ENCODE measurements at places on chromosomes 5 and 9.

- no peak for DNase-seq
These were observed 73.3 kb downstream of the AK8 start for GRCh38 chr9:132804576-132805295.

DNA sequence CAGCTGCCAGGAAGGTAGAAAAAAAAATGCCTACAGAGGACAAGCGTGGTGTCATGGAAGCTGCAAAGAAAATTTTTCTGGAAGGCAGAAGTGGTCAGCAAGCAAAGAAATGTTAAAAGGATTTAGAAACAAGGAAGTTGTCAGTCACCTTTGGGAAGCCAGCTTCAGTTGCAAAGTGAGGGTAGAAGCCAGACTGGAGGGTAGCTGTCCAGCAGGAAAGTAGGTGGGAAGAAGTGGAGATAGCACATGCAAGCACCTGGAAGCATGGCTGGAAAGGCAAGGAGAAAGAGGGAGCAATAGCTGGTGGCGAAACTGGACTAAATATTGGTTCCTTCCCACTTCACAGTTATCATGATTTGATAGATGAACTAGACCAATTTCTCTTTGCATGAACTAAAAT is 54.3 kb downstream of the ADRB2 start:
- DNase-seq = no peak

DNA sequence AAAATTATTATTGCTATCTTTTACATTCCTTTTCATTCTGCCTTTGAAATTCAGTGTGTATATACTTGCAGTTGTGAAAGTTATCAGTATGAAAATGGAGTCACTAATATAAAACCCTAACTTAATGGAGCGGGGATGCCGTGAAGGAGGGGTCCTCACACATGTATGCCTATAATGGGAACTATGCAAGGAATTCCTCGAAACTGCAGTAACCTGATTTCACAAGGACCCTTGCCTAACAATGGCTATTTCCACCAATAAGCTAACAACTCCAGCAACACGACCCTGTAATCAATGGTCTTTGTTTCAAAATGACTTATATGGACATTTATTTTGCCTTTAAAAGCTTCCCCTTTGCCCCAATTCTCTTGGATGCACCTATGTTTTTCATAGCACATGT is 12.6 kb upstream of the MLLT3 start:
- no peak for DNase-seq

DNA sequence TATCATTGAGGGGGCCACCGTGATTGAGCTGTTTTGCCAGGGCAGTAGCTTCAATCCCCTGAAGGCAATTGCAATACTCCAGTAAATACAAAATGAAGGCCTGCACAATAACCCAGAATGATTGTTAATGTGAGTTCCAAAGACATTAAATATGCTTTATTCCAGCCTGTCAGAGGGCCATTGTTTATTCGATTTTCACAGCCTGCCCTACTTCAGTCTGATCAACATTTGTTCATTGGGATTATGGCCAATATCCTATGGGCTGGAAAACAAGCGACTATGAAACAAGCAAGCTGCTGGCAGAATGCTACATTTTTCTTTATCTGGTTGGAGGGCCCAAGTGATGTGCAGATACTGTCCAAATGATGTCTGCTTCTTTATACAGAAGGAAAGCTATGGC is 543.1 kb downstream of the TLE1 start:
- no peak for DNase-seq

- peak; percentile 66 for DNase-seq
These were observed 69.9 kb upstream of the PLPP1 start for GRCh38 chr5:55604611-55605067.

DNA sequence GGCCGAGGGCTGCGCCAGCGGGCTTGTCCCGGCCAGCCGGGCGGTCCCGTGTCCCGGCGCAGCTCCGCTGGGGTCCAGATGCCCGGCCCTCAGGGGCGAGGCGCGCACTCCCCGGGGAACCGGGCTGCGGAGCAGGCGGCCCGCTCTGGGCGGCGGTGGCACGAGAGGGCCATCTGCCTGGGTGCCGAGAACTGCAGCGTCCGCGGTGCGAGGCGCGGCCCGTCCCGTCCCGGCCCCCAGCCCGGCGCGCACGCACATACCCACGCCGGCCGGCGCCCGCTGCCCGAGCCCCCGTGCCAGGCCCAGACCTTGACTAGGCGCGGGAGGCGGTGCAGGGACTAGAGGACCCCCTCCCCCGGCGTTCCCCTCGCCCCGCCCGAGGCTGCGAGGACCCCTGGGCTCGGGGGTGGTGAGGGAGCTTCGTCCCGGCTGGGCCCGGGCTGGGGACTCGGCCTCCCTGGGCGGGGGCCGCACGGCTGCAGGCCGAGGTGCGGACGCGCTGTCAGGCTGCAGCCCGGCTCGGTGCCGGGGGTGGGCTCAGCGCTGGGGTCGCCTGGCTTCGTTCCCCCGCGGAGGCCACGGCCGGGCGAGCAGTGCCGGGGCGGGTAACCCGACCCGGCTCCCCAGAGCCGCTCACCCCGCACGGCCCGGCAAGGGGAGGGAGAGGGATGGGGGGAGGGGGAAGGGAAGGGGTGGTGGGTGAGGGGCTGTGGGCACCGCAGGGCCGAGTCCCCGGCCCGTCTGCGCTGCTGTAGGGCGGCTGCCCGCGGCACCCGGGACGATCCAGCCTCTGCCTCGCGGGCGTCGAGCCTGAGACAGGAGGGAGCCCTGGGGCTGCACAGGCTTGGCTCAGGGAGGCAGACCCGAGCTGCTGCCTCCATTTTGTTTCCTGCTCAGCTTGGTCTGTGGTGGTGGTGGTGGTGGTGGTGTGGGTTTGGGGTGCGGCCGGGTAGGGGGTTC is 1.2 kb upstream of the NSD1 start:
- DNase-seq = no peak

DNA sequence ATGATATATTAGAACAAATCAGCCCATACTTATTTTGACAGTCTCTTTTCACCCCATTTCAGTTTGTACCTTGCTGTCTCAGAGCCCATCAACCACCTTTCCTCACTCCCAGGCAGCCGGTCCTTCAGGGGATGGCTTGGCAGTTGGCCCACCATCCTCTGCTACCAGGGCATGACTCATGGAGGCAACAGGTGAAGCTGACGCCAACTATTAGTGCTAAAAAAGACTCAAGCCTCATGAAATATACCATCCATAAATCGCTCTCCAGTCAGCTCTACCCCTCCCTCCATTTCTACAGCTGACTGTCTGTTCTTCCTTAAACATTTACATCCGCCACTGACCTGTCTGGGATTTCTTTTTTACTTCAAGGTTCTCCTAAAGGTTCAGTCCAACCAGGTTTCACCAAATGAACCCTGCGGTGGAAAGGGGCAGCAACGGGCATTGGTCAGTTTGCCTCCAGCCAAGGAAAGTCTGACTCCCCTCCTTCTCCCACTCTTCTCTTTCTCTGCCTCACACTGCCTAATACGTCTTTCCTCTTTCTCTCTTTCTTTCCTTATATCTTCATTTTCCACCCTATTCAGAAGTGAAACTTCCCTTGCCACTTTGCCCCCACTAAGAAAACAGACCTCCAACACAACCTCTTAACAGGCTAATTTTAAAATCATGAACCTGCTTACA is 439.1 kb downstream of the RAB3C start:
- DNase-seq = no peak

DNA sequence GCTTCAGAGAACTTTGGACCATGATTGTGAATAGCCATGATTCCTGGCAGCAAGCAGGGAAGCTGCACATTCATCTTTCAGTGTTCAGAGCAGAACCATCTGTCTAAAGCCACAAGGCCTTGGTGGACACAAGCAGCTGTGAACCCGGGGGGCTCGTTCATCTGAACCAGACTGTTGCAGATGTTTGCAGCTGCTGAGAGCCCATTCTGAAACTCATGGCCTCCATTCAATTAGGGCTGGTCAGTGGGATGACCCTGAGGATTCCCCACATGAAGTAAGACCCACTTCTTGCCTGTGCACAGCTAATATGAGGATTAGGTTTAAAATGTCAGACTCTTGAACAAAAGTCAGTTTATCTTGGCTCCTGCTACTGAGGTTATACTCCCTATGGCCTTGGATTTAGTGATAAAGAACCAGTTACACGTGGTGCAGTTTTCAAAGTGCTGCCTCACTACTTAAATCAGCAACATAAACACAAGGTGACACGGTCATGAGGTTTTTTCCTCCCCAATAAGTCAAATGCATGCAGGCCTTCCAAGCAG is 109.8 kb upstream of the IFNK start:
- DNase-seq = no peak

- no peak for DNase-seq
These were observed 33.3 kb downstream of the CEP72 start for GRCh38 chr5:645421-645820.

DNA sequence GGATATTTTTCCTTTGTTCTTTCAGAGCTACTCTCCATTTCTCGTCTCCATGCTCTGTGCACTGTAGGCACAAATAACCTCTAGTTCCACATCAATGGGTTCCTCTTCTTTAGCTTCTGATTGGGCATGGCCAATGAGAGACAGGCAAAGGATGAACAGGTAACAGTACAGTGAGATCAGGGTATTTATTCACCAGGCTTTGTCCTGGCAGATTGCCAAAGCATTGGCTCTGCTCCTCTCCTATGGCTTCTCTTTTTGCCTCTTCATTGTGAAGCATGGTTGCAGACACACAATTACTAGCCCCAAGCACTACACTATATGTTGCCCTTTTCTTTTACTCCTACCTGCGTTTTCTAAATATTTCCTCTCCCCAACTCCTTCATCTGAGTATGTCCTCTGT is 215.1 kb upstream of the ARRDC3 start:
- no peak for DNase-seq

- DNase-seq = peak; percentile 12
These were observed 13.8 kb upstream of the STC2 start for GRCh38 chr5:173341961-173342430.

GRCh38 chr9:86036555-86036954 is 62.8 kb downstream of the GOLM1 start:
- no peak for DNase-seq

GRCh38 chr9:38413283-38413682 is 11.0 kb downstream of the IGFBPL1 start:
- DNase-seq = no peak

DNA sequence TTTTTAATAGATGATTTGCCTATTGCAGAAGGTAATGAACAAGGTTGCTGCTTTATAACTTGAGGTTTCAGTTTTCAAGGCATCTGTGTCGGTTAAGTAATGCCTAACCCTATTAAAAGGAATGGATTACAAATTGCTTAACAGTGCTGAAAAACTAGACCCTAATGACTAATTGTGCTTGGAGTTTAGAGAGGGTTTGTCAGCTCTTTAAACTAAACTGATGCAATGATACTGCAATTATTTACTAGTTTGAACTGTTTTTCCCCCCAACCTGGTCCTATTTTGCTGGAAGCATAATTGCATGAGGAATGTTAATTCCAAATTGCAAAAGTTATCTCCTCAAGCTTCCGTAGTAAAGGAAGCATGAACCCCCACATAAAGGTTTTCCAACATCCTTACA is 39.3 kb upstream of the TLX3 start:
- no peak for DNase-seq

GRCh38 chr9:84504360-84504759 is 163.8 kb upstream of the SLC28A3 start:
- DNase-seq = no peak

- no peak for DNase-seq
These were observed 51.6 kb downstream of the KCNT1 start for GRCh38 chr9:135753391-135754105.

DNA sequence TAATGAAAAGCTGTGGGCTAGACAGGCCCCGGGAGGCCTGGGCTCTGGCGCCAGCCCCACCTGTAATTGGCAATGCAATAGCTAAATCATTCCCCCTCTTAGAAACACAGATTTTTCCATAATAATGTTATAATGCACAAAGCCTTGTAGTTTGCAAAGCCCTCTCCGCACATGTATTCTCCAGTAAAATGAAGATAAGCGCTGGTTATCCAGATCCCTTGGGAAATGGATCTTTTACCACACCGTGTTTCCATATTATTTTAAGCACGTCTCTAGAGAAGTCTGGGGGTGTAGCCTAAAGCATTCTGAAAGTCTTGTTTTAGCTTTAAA is 1.1 kb upstream of the APBA1 start:
- DNase-seq = no peak

GRCh38 chr9:19231126-19231903 is 822 bp downstream of the DENND4C start:
- peak; percentile 18 for DNase-seq

- DNase-seq = peak; percentile 66
These were observed 148.0 kb downstream of the NUDT12 start for GRCh38 chr5:103414604-103415003.

- no peak for DNase-seq
These were observed 14.3 kb upstream of the ASPN start for GRCh38 chr9:92496396-92497176.

- no peak for DNase-seq
These were observed 717.8 kb downstream of the CDH18 start for GRCh38 chr5:19270153-19270552.

DNA sequence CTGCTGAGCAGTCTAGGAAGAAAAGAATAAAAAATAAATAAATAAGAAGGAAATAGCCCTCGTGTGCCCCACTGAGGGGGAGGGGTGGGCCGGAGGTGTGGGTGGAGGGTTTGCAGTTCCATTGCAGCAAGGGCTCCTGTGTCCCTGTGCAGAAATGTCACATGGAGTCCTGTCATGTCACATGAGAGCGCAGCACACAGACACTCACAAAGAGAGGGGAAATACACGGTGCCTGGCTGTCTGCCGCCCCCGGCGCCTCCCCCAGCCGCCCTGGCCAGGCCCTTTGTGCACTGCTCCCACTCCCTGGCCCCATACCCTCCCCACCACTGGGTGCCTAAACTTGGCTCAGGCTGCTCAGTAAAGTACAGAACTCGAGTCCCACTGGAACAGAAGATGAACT is 55.6 kb upstream of the SPTLC1 start:
- no peak for DNase-seq

Measured in RPMI7951 (cell line).